ENCODE measurements at places on chromosomes 3 and 15. TPM values are rescaled to one million over a fixed set of nuclear protein-coding genes. Genes with fewer than 3 reads are reported as not detected.

DNA sequence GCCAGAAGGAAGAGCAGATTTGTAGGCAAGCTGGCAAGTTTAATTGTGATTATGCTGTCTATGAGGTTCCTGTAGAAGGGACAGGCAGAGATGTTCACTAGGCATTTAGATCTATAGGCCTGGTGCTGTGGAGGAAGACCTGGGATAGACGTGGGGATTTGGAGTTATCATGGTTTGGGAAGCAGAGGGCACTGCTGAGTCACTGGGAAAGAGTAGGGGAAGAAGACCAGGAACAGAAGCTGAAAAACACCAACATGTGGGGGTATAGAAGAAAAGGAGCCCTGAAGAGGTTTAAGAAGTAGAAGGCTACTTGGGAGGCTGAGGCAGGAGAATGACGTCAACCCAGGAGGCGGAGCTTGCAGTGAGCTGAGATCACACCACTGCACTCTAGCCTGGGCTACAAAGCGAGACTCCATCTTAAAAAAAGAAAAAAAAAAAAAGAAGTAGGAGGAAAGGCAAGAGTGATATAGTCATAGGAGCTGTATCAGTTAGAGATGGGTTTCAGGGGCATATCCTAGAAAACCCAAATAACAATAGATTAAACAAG, 19.3 kb downstream of the GRK7 start:
- H3K4me3 ChIP-seq, result no peak overlapping the region
- no peak for DNase-seq
- no peaks in the 10 kb centered on the region for H3K36me3 ChIP-seq
- H3K4me1 ChIP-seq, result no peaks in the 10 kb centered on the region

DNA sequence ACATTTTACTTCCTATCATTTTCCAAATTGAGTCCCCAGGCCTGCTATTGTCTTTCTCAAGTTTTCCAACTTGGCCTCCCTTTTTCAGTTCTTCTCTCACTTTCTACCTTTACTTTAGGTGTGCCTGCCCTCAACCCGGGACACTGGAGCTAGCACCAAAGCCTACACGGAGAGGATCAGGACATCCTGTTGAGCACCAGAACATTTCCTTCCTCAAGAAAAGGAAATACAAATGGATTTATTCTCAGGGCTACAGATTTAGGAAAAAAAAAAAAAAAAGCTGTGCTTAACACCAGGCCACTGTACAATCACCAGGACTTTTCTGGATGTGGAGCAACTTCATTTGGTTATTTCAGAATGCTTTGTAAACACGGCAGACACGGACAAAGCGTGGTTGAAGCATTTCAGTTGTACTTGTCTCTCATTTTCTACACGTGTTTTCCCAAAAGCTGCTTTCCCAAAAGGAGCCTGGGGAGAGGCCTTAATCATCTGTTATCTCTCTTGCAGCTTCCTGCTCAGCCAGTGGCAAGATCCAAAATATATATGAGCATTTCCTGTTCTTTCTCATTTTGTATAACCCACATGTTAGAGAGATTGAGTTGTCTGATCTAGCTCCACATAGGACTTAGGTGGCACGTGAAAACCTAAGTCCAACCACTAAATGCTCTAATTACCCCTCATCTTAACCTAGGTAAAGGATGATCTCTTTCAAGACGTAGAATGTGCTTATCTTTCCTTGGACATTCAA, 15.5 kb upstream of the ATP1B3 start:
- H3K36me3 ChIP-seq, result no peaks in the 10 kb centered on the region
- peaks cover 15% of the 10 kb centered on the region for H3K4me1 ChIP-seq

GRCh38 chr3:125684199-125684598, 88.9 kb upstream of the OSBPL11 start:
- H3K27me3 ChIP-seq, result peaks cover 2% of the 10 kb centered on the region
- peaks cover 17% of the 10 kb centered on the region for H3K4me1 ChIP-seq
- no peak for DNase-seq
- H3K27ac ChIP-seq, result no peak overlapping the region

GRCh38 chr3:17840126-17840525, 97.7 kb upstream of the TBC1D5 start:
- no peaks in the 10 kb centered on the region for H3K36me3 ChIP-seq
- H3K4me3 ChIP-seq, result no peak overlapping the region
- peaks cover 8% of the 10 kb centered on the region for H3K4me1 ChIP-seq
- no peaks in the 10 kb centered on the region for H3K27me3 ChIP-seq

- peaks cover 12% of the 10 kb centered on the region for H3K27me3 ChIP-seq
- no peaks in the 10 kb centered on the region for H3K4me1 ChIP-seq
- no peak overlapping the region for H3K27ac ChIP-seq
- H3K4me3 ChIP-seq, result no peak overlapping the region
- DNase-seq, result no peak
Observed at GRCh38 chr15:48003441-48003840, 117.3 kb upstream of the SLC24A5 start.

- no peak for DNase-seq
- no peaks in the 10 kb centered on the region for H3K36me3 ChIP-seq
- peak overlapping the region; percentile 72 for H3K4me3 ChIP-seq
- H3K27ac ChIP-seq, result no peak overlapping the region
- H3K4me1 ChIP-seq, result peaks cover 9% of the 10 kb centered on the region
- H3K27me3 ChIP-seq, result peaks cover 2% of the 10 kb centered on the region
Observed at GRCh38 chr3:102415553-102415952, 19.3 kb upstream of the ZPLD1 start.

DNA sequence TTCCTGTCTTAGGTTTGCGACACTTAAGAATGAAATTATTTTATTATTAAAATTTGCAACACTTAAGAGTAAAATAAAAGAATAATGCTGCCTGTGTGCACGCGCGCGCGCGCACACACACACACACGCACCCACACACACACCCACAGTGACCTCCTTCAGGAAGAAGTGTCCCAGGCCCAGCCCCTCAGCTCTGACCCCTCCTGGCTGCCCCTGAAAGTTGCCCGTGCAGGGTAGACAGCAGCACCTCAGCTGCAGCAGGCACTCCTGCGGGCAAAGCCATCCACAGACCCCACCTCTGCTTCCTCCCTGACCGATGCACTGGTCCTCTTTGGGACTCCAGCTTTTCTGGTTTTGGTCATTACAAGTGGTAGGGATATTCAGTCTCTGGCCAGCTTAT, 478.2 kb downstream of the NTRK3 start:
- no peaks in the 10 kb centered on the region for H3K36me3 ChIP-seq
- H3K27ac ChIP-seq, result no peak overlapping the region
- no peak for DNase-seq
- peaks cover 18% of the 10 kb centered on the region for H3K4me1 ChIP-seq

DNA sequence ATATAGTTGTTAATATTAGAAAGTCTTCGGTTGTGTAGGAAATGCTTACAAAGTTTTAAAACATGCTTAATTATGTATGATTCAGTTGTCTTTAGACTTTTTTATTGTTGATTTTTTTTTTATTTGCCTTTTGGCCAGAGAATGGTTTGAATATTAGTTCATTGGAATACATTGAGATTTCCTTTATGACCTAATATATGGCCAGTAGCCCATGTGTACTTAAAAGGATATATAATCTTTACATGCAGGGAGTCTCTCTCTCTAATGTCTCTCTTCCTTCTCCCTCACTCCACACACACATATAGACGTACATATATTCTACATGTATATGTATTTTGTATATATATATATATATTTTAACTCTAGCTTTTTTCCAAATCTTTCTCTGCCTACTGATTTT, 67.3 kb upstream of the SKIL start:
- no peak overlapping the region for H3K27ac ChIP-seq
- no peaks in the 10 kb centered on the region for H3K36me3 ChIP-seq
- no peak overlapping the region for H3K4me3 ChIP-seq
- DNase-seq, result no peak
- peaks cover 2% of the 10 kb centered on the region for H3K27me3 ChIP-seq

DNA sequence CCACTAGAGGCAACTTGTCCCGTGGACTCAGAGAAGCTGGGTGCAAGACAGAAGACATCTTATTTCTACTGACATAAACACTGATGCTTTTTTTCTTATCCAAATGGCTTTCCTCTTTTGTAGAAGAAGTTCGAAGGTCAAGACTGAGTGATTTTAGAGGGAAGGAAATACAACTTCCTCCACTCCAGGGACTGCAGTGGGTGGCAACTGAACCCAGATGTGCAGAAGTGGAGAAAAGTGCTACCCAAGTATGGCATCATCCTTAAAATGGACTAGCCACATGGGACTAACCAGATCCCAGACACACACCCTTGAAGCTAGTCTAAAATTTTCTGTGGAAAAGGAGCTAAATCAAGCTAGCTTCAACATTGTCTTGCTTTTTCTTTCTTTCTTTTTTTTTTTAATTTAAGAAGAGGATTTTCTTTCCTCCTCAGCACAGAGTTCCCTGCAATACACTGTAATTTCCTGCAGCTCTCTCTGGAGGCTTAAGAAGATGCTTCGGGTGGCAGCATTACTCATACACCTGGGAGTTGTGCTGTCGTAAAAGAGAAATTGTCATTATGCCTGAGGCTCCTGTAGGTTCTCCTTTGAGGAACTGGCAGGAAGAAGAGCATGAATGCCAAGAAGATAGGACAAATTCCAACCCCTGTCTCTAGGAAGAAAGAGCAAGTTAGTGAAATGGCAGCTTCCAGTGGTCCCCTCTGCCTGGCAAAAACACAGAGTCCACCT, 3.8 kb upstream of the FRMD4B start:
- DNase-seq, result no peak
- H3K27me3 ChIP-seq, result peaks cover 34% of the 10 kb centered on the region
- H3K4me1 ChIP-seq, result no peaks in the 10 kb centered on the region
- H3K36me3 ChIP-seq, result no peaks in the 10 kb centered on the region

FETUB gene
- not detected for total RNA-seq

KLF13 gene
- 18.4 TPM for total RNA-seq

SPINK8 gene
- total RNA-seq, result not detected

GRCh38 chr3:134216851-134217250, 33.8 kb downstream of the RYK start:
- H3K4me1 ChIP-seq, result peaks cover 18% of the 10 kb centered on the region
- H3K4me3 ChIP-seq, result no peak overlapping the region
- H3K27ac ChIP-seq, result no peak overlapping the region
- no peaks in the 10 kb centered on the region for H3K27me3 ChIP-seq

- peaks cover 34% of the 10 kb centered on the region for H3K27me3 ChIP-seq
- DNase-seq, result no peak
- H3K36me3 ChIP-seq, result no peaks in the 10 kb centered on the region
- peaks cover 10% of the 10 kb centered on the region for H3K4me1 ChIP-seq
- no peak overlapping the region for H3K4me3 ChIP-seq
- H3K27ac ChIP-seq, result no peak overlapping the region
Observed at GRCh38 chr15:74826921-74827320, 494 bp downstream of the CPLX3 start.

ZDHHC19 gene
- not detected for total RNA-seq

TGM5 gene
- total RNA-seq, result not detected

BMF gene
- 1.1 TPM for total RNA-seq

Measured in HFFc6 (cell line).